Stimulated activated CD8-positive, alpha-beta memory T cell treated with anti-CD3 and anti-CD28 coated beads, Interleukin-7, amount 100 ng/mL, for 1 hour (primary cell): ENCODE measurements at places on chromosomes 11 and 22.
A peak's percentile ranks its signal among the peaks of the same experiment; 100 is the strongest.

DNA sequence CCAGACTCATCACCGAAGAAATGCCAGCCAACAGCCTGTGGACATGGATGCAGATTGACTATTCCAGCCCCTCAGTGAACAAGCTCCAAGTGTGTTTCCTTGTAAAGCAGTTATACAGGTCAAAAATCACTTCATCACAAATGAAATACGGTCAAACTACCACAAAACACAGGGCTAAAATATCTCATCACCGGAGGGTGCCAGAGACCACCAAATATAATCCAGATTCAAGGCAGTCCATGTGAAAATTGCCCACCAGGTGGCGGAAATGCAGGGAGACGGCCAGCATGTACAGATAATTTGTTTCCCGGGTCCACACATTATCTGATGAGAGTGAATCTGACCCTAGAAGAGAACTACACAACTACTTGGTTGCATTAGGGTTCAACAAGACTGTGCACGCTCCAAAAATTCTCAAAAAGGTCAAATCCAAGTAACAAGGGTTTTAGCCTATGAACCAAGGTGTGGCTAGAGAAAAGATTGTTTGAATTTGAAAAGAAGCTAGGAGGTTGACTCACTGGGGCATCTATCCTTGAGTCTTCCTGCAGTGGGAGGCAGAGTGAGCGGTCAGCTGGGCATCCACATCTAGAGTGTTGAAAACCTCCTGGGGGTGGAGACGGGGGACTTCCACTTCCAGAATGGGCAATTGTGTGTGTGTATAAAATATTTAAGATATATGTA, 71.7 kb downstream of the IGLL5 start:
- DNase-seq: peak; percentile 55

- no peak for DNase-seq
Observed at GRCh38 chr11:6481924-6482275, 599 bp downstream of the TIMM10B start.

GRCh38 chr11:1077417-1078119, 2.9 kb downstream of the MUC2 start:
- DNase-seq: no peak

GRCh38 chr22:25161916-25162530, 37.6 kb upstream of the CRYBB3 start:
- DNase-seq: no peak

GRCh38 chr11:10436224-10436623, 18.8 kb upstream of the AMPD3 start:
- no peak for DNase-seq

DNA sequence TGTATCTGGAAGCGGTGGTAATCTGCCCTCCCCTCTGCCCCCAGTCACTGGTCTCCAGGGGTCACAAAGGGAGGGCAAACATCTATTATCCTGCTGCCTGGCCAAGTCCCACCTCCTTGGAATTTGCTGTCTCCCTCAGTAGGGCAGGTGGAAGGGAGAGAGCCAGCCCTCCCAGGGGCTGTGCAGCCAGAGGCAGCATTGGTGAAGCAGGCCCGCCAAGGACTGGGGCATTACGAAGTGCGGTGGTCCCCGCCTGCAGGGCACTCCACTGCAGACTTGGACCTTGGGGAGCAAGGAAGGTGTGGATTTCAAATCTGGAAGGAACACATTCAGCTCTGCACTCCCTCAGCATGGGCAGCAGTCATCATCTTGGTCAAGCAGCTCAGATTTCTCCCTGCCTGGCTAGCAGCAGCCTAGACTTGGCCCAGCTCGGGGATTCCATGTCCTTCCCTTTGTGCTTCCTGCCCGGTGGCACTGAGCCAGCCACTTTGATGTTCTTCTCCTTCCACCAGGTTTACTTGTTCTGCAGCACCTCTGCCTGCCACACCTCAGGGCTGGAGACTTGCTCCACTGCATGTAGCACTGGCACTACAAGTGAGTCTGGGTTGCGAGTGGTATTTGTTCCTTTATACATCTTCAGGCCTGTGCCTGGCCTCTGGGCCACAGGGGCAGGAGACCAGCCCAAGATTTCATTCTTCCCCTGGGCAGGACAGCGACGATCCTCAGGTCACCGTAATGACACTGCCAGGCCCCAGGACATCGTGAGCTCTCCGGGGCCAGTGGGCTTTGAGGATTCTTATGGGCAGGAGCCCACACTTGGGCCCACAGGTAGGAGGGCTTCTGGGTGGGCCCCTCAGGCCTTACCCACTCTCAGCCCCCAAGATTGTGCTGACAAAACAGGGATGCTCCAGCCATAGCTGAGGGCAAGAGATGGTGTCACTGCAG, 7.4 kb downstream of the ZP1 start:
- DNase-seq: no peak

GRCh38 chr11:35387111-35387982, 32.0 kb downstream of the SLC1A2 start:
- DNase-seq: no peak

GRCh38 chr11:74755395-74755995, 6.8 kb downstream of the RNF169 start:
- DNase-seq: no peak

- DNase-seq: no peak
Observed at GRCh38 chr11:203945-204586, 3.1 kb downstream of the BET1L start.

- DNase-seq: no peak
Observed at GRCh38 chr11:71238285-71238875, 14.0 kb downstream of the SHANK2 start.

DNA sequence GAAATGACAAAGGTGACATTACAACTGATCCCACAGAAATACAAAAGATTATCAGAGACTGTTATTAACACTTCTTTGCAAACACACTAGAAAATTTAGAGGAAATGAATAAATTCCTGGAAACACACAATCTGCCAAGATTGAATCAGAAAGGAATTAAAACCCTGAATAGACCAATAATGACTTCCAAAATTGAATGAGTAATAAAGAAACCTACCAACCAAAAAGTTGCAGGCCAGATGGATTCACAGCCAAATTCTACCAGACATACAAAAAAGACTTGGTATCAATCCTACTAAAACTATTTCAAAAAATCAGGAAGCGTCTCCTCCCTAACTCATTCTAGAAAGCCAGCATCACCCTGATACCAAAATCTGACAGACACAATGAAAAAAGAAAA, 17.2 kb downstream of the RAB38 start:
- DNase-seq: no peak

- DNase-seq: no peak
Observed at GRCh38 chr11:96329419-96329818, 13.6 kb downstream of the MAML2 start.

- DNase-seq: no peak
Observed at GRCh38 chr11:131481971-131482370, 111.6 kb downstream of the NTM start.

DNA sequence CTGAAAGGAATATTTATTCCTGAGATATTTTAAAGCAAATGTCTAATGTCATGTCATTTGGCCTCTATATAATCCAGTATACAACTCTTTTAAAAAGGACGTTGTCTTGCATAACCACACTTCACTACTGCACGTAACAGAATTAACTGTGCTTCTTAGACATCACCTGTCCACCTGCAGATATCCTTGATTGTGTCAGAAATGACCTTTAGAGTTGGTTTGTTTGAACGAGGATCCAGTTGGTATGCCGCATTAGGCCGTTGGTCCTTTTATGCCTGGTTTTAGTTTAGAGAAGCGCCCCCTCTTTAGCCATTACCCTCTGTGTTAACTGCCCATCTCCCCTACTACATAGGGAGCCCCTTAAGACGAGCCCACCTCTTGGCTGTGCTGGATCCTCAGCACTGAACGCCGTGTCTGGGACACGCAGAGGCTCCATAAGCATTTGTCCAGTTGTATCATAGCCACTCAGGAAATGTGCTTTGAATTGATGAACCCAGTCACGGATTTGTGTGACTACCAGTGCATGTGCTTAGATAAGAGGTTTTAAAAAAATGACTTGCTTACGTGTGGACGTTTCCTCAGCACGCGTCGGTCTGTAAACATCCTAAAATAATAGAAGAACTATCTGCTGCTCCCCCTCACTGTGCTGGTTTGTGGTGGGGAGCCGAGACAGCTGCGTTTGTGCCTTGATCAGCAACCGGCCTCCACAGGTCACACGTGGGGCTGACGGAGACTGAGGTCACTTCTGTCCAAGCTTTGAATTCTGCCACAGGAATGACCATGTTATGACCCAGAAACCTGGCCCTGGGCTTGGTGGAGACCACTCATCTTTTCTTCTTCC, 4.0 kb downstream of the MICAL2 start:
- DNase-seq: no peak

- DNase-seq: no peak
Observed at GRCh38 chr22:39873965-39874364, 19.6 kb downstream of the ENTHD1 start.

- DNase-seq: no peak
Observed at GRCh38 chr11:85673393-85673792, 8.5 kb upstream of the CREBZF start.

- no peak for DNase-seq
Observed at GRCh38 chr11:114274637-114275036, 21.6 kb upstream of the NNMT start.

DNA sequence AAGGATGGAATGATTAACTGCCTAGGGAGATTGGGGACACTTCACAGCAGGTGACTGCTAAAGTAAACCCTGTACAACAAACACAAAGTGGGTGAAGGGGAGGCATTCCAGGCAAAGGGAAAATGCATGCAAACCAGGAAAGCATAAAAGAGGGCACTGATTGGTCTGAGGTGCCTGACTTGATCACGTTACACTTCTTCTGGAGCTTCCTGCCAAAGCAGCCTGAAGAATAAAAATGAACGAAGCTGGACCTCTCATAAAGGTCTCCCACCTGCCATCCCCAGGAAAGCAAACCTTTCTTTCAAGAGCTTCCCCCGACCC, 46.7 kb upstream of the SCUBE2 start:
- no peak for DNase-seq

DNA sequence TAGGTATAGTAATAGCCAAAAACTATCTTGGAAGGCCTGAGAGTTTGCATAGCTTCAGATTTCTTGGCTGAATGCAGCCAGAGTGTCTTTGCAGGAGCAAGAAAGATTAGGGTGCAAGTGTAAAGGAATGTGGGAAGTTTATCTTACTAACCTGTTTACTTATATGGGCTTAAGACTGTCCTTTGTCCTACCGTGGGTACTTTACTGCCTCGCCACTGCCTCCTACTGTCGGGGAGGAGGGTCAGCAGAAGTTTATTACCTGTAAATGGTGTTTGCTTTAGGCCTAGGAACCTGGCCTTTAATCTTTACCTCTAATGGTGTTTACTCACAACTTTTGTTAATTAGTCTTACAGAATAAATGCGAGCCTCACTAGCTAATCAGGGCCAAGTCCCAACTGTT, 633.8 kb downstream of the DLG2 start:
- DNase-seq: no peak

GRCh38 chr22:50243685-50244419, 971 bp downstream of the TUBGCP6 start:
- DNase-seq: no peak

DNA sequence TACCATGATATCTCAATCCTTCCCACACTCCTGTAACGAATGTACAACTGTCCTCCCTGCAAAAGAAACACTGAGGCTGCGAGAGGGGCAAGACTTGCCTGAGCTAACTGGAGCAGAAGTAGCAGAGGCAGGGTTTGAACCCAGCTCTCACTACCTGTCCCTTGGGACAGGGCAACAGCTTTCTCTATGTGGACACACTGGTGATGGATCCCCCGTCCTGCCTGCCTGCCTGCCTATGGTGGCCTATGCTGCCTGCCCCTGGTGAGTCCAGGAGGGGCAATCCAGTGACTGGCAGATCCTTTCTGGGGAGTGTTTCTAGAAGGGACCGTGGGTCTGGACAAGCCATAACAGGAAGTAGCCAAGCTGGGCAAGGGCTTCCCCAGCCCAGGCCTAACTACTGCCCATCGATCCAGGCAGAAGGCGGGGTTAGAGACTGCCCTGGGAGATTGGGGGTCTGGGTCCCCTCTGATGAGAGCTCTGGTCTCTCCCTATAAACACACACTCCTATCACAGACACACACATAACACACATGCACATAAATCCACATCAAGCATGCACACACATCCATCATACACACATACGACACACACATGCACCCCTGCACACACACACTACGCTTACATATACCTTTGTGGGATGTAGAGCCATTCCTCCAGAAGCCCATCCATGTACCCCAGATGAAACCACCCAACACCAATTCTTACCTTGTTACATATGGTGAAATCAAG, 1.1 kb upstream of the EMID1 start:
- DNase-seq: no peak

DNA sequence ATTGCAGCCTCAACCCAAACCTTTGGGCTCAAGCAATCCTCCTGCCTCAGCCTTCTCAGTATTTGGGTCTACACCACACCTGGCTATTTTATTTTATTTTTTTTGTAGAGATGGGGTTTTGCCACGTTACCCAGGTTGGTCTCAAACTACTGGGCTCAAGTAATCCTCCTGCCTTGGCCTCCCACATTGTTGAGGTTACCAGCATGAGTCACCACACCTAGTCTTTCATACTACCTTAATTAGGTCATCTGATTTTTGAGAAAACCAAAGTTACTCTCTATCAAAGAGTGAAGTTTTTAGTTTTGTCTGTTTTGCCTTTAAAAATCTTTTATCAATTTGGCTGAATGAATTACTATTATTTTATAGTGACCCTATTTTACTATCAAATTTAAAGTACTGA, 335.6 kb upstream of the LRRC4C start:
- DNase-seq: no peak

DNA sequence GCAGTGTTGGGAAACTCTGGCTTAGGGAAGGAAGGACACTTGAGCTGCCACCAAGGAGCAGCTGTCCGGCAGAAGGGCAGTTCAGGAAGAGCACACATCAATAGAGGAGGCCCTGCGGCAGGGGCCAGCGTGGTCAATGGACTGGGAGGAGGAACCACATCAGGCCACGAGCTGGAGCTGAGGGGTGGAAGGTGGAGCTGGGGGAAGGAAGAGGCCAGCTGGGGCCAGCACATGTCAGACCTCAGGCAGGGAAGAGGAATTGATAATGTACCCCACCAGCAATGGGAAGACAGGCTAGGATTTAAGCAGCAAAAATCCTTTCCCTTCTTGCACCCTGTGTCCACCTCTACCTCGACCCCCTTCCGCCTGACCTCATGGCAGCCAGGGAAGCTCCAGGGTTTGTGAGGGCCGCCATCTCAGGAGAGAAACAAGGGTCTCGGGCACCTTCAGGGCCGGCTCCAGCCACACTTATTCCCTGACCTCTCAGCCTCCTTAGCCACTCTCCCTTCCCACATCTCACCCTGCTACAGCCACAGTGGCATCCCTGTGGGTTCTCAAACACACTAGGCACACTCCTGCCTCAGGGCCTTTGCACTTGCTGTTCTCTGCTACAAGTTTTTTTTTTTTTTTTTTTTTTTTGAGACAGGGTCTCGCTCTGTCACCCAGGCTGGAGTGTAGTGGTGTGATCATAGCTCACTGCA, 157.8 kb upstream of the GRK3 start:
- no peak for DNase-seq

DNA sequence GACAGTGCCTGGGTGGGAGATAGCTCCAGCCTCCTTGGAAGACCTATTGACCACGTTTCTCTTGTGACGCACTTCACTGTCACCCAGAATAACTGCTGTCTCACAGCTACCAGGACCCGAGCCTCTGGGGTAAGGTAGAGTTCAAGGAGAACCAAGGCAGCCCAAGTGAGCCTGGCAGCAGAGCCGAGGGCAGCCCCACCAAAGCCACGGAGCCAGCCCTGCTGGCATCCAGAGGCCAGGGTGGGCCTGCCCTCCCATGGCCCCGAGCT, 32.8 kb downstream of the RSPH14 start:
- no peak for DNase-seq

- DNase-seq: peak; percentile 2
Observed at GRCh38 chr22:32475468-32476010, 928 bp downstream of the FBXO7 start.
